Fibroblast of mammary gland (primary cell): ENCODE measurements at places on chromosomes 6 and 20.

- peak; percentile 31 for DNase-seq
Observed at GRCh38 chr6:166996406-166996805, 2.8 kb upstream of the CEP43 start.

GRCh38 chr6:106039897-106040592, 46.1 kb upstream of the PRDM1 start:
- DNase-seq, result no peak

DNA sequence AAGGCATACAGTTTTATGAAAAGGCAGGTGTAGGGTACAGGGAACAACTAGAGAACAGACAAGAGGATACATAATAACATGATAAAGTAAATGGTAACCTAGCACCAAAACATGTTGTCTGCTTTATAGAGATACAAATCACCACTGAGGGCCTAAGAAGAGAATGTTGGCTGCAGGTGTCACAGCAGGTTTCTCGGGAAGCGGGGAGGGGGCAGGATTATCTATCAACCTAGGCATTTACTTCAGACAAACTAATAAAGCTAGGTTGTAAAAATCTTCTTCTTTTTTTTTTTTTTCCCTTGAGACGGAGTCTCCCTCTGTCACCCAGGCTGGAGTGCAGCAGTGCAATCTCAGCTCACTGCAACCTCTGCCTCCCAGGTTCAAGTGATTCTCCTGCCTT, 22.7 kb downstream of the PIM1 start:
- no peak for DNase-seq

DNA sequence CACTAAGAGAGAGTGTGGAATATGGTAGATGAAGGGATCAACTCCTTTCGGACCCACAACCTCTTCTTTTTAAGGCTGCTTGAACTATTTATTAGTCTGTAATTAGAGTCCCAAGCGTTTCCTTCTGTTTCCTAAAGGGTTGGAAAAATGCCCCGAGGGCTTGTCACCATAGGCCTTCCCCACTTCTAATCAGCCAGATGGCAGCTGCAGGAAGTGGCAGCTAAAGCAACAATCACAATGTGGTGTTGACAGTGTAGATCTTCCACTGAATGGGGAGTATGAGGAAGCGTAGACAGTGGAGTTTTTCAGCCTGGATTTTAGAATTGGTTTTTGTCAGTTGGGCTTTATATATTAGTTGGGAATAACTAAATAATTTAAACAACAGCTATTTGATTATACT, 40.6 kb downstream of the SLC35D3 start:
- no peak for DNase-seq

- DNase-seq, result no peak
Observed at GRCh38 chr20:46787991-46788762, 78.7 kb downstream of the SLC2A10 start.

GRCh38 chr6:153758516-153758915, 280.5 kb upstream of the OPRM1 start:
- no peak for DNase-seq

- DNase-seq, result no peak
Observed at GRCh38 chr6:15404685-15404980, 158.8 kb downstream of the JARID2 start.

- no peak for DNase-seq
Observed at GRCh38 chr6:139648430-139649000, 274.1 kb upstream of the CITED2 start.

DNA sequence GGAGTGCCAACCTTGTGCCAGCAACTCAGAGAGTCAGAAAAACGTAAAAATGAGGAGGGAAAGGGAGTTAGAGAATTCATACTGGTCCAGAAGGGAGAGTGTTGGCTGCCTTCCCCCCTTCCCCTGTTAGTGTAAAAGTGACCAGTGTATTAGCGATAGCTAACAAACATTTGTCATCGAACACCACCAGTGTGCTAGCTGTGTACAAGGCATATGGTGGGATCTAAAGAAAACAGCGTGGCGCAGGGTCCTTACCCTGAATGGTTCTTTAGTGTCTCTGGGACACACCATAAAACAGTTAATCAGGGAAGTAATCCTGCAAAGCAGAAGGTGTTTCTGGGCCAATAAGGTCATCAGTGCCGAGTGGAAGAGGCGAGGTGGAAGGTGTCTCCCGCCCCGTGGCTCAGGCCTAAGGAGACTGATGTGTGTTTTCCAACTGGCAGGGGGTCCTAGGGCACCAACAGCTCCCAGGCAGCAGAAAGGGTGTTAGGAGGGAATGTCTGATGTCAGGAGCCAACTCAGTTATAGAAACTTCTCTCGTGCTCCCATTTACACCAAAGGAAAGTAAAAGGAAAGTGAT, 91.9 kb downstream of the TCP11 start:
- no peak for DNase-seq

- no peak for DNase-seq
Observed at GRCh38 chr6:121347484-121347883, 13.2 kb upstream of the TBC1D32 start.

- no peak for DNase-seq
Observed at GRCh38 chr6:99611148-99611547, 4.5 kb downstream of the PRDM13 start.

DNA sequence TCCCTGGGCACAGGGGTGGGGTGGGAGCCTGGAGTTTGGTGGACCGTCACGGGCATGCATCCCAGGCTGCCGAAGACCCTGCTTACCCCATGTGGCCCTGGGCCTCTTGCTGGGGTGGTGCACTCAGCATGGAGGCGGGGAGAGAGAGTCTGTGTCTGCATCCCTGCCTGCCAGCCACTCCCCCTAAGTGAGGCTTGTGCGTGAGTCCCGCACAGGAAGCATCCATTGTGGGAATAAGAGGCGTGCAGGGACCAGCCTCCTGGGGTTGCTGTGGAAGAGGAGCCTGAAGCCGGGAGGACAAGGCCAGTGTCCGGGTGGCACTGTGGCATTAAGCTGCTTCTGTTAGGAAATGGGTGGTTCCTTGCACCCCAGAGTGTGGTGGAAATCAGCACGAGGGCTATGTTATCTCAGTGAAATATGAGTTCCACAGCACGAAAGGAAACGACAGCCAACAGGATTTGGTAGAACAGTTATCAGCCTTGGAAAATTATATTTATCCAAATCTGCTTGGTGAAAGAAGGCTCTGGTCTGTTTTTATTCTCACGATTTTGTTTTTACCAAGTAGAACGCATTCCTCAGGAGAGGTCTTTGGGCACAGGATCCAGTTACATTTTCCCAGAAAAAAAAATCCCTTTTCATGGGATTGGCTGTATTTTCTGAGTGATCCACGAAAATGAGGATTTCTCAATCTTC, 35.7 kb downstream of the CDH4 start:
- DNase-seq, result no peak

GRCh38 chr20:44302736-44303135, 8.3 kb downstream of the FITM2 start:
- DNase-seq, result no peak

DNA sequence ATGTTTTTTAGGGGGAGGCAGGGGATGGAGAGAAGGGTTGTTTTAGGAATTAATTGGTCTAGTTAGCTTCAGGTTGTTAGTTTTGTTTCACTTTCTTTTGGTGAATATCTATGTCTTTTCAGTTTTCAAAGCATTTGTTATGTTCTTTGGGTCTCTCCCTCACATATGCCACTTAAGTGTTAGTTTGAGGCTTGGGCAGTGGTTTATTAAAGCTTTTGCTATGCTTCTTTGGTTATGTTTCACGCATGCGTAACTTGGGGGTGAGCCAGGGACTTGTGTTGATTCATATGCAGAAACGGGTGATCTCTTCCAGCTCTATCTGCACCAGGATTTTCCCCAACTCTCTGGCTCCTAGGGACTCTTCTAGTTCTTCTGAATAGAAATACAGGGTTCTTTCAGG, 11.4 kb upstream of the MMS22L start:
- peak; percentile 67 for DNase-seq

GRCh38 chr6:42702200-42702599, 20.2 kb downstream of the PRPH2 start:
- peak; percentile 73 for DNase-seq

DNA sequence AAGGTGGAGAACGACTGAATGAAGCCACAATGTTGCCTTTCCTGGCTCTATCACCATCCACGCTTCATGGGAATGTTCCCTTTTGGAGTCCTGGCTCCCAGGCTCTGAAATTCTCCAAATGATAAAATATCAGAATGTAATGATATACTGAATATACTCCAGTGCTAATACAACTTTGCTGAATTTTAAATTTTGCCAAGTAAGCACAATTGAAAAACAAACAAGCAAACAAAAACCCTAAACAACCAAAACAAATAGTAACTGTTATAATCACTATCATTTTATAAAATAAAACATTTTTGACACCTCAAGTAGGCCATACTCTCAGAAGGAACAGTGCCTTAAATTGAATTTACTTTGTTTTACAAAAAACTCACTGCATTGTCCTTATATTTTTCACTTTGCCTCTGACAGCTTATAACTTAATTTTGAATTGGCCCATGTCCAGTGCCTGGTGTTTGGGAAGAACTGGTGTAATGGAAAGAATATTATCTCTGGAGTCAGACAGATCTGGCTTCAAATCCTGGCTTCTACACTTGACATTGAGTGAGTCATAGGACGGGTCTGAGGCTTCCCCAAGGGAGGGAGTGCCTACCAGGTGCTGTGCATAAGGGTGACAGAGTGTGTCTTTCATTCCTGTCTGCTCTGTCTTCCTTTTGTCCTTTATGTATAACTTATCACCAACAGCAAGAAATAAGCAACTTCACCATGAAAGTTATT, 698.3 kb downstream of the EPM2A start:
- DNase-seq, result peak; percentile 38
